ENCODE measurements at places on chromosomes 12 and 14. TPM values are rescaled to one million over a fixed set of nuclear protein-coding genes. Genes with fewer than 3 reads are reported as not detected.

Gene KRT3
- total RNA-seq: not detected

Gene VPS37B
- total RNA-seq: 9.1 TPM

Gene KRT75
- not detected for total RNA-seq

Gene CARMIL3
- under 0.01 TPM for total RNA-seq

Gene PMEL
- total RNA-seq: 0.20 TPM
